HTR-8/SVneo (cell line): ENCODE measurements at places on chromosomes 3 and 15.

DNA sequence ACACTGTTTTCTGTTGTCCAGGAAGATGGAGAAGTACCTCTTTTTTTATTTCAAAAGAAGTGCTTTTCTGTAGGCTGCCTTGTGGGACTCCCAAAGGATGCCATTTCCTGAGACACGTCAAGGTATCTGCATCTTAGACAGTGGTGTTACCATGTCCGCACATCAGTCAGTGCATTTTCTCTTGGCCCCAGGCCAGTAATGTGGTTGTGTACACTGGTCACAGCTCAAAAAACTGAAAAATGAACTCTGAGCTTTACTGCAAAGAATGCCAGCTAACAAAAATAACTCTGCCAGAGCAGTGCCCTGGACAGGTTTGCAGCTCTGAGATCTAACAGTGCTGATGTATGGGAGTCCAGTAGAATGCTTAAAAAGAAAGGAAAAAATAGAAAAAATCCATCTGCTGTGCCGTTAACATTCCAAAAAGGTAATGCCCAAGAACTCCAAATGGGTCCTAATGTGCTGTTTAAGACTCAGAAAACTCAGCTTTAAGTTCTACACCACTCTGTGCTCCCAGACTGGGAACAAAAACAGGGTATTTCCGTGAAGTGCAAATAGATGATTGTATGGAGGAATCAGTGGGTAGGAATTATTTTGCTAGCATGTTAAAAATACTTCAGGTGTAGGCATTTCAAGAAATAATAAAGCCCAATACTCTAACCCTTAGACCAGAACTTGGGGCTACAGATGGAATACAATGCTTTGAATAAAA is 315.9 kb downstream of the FEZF2 start:
- no peak for DNase-seq

DNA sequence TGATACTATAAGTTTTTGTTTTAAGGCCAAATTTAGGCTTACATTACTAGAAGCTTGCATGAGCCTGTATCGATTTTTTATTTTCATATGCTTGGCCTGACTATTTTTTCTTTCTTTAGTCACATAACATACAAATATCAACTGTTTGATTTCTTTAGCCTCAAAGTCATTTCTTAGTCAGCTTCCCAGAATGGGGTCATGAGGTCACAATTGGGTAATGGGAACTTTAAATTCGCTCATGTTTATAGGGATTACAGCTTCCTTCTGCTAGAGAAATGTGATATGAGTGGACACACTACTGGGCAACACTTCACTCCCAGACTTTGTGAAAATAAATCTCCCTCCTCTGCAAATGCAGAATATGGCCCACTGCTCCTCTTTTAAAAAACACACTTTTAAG is 9.1 kb upstream of the TIPARP start:
- no peak for DNase-seq

GRCh38 chr15:60526127-60526616 is 47.2 kb upstream of the ICE2 start:
- DNase-seq: no peak

DNA sequence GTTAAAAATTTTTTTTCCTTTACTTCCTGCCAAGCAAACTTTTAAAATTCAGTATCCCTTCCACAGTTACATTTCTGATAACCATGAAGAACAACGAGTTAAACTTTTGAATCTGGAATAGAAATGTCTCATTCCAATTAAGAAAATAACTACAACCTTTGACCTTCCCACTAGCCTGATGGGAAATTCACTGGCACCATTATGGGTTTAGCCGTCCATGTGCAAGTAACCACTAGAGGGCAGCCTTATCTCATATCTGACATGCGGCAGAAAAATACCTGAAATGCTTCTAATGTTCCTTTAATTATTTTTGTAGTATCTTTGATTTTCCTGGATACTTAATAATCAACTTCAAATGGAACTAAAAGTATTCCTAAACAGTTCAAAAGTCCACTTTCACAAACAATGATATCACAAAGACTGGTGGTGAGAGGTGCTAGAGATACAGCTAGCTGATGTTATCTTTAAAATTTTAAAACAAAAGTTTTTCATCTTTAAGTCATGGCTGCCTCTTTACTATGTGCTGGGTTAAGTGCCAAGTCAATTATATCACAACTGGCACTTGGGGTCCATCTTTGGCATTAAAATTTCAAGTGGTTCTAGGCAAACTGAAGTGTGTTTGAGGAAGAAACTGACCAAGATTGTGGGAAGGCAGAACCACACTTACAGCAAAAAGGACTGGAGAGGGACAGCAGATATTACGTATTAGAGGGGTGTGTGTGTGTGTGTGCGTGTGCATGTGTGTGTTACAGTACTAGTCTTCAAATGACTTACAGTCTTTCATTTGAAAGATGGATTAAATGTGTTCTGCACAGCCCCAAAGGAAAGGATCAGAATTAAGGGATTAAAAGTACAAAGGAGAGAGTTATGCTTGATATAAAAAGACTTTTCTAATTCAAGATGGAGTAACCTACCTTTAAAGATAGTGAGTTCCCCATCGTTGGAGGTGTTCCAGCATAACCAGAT is 107.1 kb upstream of the ICE2 start:
- peak; percentile 63 for DNase-seq

DNA sequence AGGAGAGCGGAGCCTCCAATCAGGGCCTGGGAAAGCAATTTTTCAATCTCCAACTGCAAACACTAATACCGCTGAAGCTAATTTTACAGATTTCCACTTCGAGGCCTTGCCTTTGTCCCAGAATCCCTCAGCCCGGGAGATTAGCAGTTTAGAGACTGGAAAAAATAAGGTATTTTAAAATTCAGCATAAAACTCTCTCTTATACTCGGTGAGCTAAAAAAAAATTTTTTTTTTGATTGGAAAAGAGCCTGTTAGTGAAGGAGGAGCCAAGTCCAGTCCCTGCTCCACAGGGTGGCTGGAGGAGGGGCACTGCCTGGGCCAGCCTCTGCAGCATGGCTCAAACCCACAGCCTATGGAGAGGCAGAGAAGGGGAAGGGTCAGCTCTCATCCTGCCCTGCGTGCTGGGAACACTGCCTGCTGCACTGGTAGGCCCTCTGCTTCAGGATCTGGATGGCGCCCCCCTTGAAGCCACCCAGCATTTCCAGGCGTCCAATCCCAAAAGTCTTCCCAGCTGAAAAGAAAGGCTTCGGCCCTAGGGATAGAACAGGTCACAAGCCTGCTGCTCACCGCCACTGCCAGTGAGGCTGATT is 48.9 kb downstream of the CACNA2D2 start:
- DNase-seq: no peak
